NCI-H2081 treated with DMSO at 0.1 percent for 48 hours (cell line): ENCODE measurements at places on chromosomes 12 and 14.

- no peak for DNase-seq
These were observed 1.9 kb downstream of the LRCOL1 start for GRCh38 chr12:132608231-132609171.

DNA sequence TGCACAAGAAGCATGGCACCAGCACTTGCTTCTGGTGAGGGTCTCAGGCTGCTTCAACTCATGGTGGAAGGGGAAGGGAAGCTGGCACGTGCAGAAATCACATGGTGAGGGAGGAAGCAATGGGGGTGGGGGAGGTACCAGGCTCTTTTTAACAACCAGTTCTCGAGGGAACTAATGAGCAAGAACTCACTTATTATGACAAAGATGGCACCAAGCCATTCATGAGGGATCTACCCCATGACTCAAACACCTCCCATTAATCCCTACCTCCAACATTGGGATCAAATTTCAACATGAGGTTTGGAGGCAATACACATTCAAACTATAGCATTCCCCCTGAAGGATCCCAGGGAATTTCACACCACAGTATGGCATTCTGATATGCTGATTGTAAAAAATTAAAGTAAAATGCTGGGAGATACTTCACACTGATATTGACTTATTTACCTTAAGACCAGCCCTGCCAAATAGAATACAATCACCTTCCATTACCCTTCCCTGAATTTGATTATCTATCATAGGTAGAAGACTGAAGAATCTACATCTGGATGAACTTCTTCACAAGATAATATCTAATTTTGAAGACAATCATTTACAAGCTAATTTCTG, 201.7 kb upstream of the PLXNC1 start:
- DNase-seq = no peak

GRCh38 chr12:63103494-63104131, 47.4 kb downstream of the AVPR1A start:
- DNase-seq = no peak

DNA sequence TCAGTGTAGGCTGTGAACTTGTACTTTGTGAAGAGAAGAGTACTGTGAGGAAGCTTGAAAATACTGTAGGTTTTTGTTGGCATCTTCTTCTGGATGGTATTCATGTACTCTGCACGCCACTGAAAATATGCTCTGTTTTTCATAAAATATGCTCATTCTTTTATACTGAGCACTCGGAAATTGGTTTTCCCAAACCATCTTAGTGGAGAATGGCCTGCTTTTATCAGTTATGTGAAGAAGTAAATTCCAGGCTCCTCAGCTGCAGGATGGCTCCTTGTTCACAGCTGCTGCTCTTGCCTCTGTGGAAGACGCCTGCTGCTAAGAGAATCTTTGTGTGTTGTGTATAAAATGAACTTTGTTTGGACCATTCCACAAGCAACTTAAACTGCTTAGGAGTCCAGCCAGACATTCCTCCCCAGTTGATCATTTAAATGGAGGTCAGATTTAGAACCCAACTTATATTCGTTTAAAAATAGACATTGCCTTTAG, 443.5 kb upstream of the RGS6 start:
- no peak for DNase-seq

- no peak for DNase-seq
These were observed 95.4 kb downstream of the CCER1 start for GRCh38 chr12:90859591-90859990.

DNA sequence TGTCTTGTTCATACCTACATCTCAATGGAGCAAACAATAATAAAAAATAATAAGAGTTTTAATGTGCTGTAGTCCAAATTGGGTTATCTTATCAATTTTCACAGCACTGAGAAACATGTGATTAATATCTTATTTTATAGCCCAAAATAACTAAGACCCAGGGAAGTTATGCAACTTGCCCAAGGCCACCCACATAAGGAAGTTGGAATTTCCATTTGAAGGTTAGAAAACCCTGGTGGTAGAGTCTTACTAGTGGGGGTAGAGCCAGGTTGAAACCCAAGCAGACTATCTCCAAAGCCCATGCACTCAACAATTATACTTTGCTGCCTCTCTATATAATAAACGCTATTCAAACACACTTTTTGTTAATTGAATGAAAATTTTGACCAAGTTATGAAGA, 270.0 kb upstream of the CAND1 start:
- DNase-seq = no peak

DNA sequence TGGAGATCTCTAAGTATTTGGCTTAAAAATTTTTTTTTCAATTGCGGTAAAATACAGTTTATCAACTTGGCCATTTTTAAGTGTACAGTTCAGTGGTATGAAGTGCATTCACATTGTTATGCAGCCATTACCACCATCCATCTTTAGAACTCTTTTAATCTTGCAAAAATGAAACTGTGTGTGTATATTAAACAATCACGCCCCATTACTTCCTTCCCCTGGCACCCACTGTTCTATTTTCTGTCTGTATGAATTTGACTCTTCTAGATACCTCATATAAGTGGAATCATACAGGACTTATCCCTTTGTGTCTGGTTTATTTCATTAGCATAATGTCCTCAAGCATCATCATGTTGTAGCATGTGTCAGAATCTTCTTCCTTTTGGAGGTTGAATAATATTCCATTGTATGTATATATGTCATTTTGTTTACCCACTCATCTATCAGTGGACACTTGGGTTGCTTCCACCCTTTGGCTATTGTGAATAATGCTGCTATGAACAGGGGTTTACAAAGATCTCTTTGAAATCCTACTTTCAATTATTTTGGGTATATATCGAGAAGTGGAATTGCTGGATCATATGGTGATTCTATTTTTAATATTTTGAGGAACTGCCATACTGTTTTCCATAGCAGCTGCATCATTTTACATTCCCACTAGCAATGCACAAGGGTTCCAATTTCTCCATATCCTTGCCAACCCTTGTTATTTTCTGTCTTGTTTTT, 62.9 kb downstream of the SAMD4A start:
- no peak for DNase-seq

DNA sequence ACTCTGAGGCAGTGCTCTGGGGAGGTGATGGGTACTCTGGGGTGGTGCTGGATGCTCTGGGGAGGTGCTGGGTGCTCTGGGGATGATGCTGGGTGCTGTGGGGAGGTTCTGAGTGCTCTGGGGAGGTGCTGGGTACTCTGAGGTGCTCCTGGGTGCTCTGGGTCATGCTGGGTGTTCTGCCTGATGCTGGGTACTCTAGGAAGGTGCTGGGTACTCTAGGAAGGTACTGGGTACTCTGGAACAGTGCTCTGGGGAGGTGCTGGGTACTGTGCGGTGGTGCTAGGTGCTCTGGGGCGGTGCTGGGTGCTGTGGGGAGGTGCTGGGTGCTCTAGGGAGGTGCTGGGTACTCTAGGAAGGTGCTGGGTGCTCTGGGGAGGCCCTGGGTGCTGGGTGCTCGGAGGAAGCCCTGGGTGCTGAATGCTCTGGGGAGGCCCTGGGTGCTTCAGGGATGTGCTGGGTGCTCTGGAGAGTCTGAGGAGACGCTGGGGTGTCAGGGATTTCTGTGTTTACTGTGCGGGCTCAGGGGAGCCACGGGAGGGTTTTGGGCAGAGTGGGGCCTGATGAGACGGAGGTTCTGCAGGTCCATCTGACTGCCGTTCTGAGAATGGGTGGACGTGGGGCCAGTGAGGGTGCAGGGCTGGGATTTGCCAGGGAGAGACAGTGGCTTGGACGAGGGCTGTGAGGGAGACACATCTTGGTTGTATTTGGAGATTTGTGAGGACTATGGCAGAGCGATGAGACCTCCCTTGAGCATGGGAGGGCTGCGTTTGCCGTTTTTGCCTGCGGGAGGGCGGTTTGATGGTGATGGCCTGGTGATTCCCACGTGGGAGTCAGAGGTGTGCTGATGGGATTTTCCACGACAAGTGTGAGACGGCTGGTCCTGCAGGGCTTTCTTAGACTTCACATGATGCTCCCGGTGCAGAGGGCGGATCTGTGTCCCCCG, 30.0 kb downstream of the MMP17 start:
- DNase-seq = no peak

- no peak for DNase-seq
These were observed 1025.7 kb upstream of the TMEM132C start for GRCh38 chr12:127241072-127241817.

- no peak for DNase-seq
These were observed 33.0 kb upstream of the CFAP54 start for GRCh38 chr12:96456265-96456974.

DNA sequence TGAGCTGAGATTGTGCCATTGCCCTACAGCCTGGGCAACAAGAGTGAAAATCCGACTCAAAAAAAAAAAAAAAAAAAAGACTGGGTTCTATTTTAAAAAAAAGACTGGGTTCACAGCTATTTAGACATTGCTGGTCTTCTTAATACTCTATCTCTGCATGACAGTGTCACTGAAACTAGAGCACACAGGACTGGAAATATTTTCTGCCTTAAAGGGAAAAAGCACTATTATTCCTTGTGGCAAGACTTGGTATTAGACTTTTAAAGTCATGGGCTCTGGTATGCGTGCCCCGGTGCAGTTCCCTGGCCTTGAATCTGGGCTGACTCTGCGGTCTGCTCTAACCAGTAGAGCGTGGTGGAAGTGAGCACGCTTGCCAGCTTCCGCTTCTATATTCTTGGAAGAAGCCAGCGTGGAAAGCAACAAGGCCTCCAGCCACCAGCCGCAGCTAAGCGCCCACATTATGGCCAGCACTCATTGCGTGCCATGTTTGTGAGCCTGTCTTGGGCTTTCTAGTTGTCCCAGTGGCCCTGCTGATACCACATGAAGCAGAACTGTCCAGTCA, 31.3 kb downstream of the PRKAB1 start:
- DNase-seq = no peak

DNA sequence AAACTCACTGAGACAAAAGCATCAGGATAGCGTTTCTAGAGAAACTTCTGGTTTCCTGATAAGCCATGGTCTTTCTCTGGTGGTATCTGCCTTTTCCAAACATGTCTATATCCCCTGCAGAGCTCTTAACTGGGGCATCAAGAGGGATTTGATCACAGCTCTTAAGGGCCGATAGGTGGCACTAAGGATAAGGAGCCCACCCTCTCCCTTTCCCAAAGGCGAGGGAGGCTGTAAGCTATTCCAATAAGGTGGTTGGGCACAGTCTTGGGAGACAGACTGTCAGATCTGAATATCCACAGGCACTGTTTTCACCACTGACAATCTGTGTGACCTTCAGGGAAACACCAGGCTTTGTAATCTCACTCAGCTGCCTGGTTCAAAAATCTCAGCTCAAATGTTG, 206.0 kb downstream of the ADGRD1 start:
- no peak for DNase-seq
